ENCODE measurements at places on chromosomes 1 and 21.

DNA sequence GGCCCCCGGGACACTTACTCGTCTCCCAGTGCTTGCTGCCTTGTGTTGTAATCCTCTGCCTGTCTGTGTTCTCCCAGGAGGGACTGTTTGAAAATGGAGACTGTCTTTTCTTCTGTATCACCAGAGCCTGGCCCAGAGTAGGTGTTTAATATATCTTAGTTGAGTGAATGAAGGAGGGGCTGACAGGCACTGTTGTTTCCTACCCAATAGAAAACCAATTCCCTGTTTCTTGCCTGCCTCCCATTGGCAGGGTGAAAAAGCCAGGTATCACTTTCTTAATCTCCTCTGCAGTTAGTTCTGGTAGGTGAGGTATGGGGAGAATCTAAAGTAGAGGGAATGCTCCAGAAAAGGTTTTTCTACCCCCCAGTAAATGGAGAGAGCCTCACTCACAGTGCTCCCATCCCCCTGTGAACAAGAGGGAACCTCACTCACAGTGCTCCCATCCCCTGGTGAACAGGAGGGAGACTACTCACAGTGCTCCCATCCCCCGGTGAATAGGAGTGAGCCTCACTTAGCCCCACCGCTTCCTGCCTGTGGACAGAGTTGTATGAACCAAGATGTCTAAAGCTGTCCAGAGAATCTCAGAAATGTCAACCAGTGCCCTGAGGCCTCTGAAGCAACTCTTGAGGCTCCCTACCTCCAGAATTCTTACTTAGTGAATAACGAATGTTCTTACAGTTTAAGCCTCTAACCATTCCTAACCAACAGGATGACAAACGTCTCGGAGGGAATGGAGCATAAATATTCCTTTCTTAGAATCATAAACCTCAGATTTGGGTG is at the start of gene GJA5:
Gene GJA5, minus strand, starts transcription at position 122 of the 780 bp plus-strand sequence. CDS start 1,364 bp downstream, outside the sequence.
- no peak within 1 kb of the TSS for H3K4me3 ChIP-seq
- no peaks in the 10 kb centered on the region for H3K36me3 ChIP-seq
- H3K4me1 ChIP-seq: peaks cover 25% of the 10 kb centered on the region
- no peaks in the 10 kb centered on the region for H3K27me3 ChIP-seq

DNA sequence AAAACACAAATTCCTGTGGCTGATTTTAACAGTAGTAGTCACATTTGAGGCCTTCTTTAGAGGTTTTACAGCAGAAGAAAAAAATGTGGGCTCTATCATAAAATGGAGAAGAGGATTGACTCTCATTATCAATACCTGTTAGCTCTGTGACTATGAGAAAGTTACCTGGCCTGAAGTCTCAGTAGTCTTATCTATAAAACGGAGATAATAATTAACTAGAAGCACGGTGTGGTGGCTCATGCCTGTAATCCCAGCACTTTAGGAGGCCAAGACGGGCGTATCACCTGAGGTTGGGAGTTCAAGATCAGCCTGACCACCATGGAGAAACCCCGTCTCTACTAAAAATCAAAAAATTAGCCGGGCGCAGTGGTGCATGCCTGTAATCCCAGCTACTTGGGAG is 90.4 kb upstream of the PLPPR4 start:
- DNase-seq: no peak
- H3K27me3 ChIP-seq: peaks cover 51% of the 10 kb centered on the region
- no peaks in the 10 kb centered on the region for H3K36me3 ChIP-seq
- no peaks in the 10 kb centered on the region for H3K4me1 ChIP-seq
- H3K4me3 ChIP-seq: no peak overlapping the region

- H3K27me3 ChIP-seq: peaks cover 17% of the 10 kb centered on the region
- no peak overlapping the region for H3K4me3 ChIP-seq
- H3K27ac ChIP-seq: no peak overlapping the region
- H3K4me1 ChIP-seq: no peaks in the 10 kb centered on the region
- no peak for DNase-seq
Measured at GRCh38 chr1:197868751-197869489, 33.5 kb upstream of the C1orf53 start.

- H3K27me3 ChIP-seq: no peaks in the 10 kb centered on the region
- H3K27ac ChIP-seq: no peak overlapping the region
- DNase-seq: no peak
- peaks cover 1% of the 10 kb centered on the region for H3K36me3 ChIP-seq
- peaks cover 15% of the 10 kb centered on the region for H3K4me1 ChIP-seq
Measured at GRCh38 chr1:211641942-211642341, 33.5 kb downstream of the NEK2 start.

GRCh38 chr1:150056407-150056806 is 11.2 kb upstream of the VPS45 start:
- H3K27me3 ChIP-seq: no peaks in the 10 kb centered on the region
- H3K27ac ChIP-seq: no peak overlapping the region
- H3K4me1 ChIP-seq: no peaks in the 10 kb centered on the region

DNA sequence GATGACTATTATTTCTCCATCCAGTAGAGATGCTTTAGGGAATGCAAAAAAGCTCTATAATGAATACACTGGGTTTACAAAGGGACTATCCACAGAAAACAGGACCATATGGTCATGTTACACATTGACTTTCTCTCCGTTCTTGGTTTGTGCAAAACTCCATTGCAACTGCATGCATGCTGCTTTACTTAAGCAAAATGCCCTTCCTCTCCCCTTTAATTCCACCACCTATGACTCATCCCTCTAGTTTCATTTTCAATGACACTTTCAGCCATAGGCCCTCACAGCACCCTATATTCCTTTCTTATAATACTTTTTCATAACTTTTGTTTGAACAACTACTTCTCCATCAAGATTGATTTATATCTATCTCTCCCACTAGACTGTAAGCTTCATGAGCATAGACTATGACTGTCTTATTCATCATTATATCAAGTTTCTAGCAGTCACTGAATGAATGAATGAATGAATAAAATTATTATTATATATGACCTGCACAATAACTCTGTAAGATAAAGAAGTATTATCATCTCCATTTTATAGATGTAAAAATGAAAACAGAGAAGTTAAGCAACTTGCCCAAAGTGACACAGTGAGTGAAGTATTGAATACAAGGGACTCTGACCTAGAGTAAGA is 248.9 kb downstream of the PLPP3 start:
- no peaks in the 10 kb centered on the region for H3K4me1 ChIP-seq
- H3K27ac ChIP-seq: no peak overlapping the region
- no peak overlapping the region for H3K4me3 ChIP-seq
- no peak for DNase-seq

- H3K4me1 ChIP-seq: no peaks in the 10 kb centered on the region
- H3K27ac ChIP-seq: no peak overlapping the region
- no peaks in the 10 kb centered on the region for H3K36me3 ChIP-seq
- no peak for DNase-seq
- H3K27me3 ChIP-seq: peaks cover 56% of the 10 kb centered on the region
- H3K4me3 ChIP-seq: peak overlapping the region; percentile 51
Measured at GRCh38 chr1:21622466-21623315, 46.5 kb downstream of the RAP1GAP start.

- no peaks in the 10 kb centered on the region for H3K36me3 ChIP-seq
- no peak overlapping the region for H3K4me3 ChIP-seq
- no peaks in the 10 kb centered on the region for H3K4me1 ChIP-seq
- DNase-seq: no peak
- H3K27ac ChIP-seq: no peak overlapping the region
- H3K27me3 ChIP-seq: no peaks in the 10 kb centered on the region
Measured at GRCh38 chr1:57133686-57134085, 167.9 kb upstream of the C8B start.

GRCh38 chr1:201171063-201172036 is 17.1 kb upstream of the TMEM9 start:
- peak; percentile 64 for DNase-seq
- H3K27ac ChIP-seq: peak overlapping the region; percentile 88
- H3K4me3 ChIP-seq: peak overlapping the region; percentile 85
- H3K27me3 ChIP-seq: no peaks in the 10 kb centered on the region

GRCh38 chr1:240528591-240528990 is 83.4 kb downstream of the GREM2 start:
- no peak overlapping the region for H3K27ac ChIP-seq
- H3K27me3 ChIP-seq: no peaks in the 10 kb centered on the region
- H3K4me1 ChIP-seq: no peaks in the 10 kb centered on the region
- no peak overlapping the region for H3K4me3 ChIP-seq

GRCh38 chr1:182484531-182485257 is 34.7 kb downstream of the RGSL1 start:
- H3K4me3 ChIP-seq: no peak overlapping the region
- peaks cover 26% of the 10 kb centered on the region for H3K27me3 ChIP-seq
- H3K27ac ChIP-seq: no peak overlapping the region
- H3K4me1 ChIP-seq: no peaks in the 10 kb centered on the region

DNA sequence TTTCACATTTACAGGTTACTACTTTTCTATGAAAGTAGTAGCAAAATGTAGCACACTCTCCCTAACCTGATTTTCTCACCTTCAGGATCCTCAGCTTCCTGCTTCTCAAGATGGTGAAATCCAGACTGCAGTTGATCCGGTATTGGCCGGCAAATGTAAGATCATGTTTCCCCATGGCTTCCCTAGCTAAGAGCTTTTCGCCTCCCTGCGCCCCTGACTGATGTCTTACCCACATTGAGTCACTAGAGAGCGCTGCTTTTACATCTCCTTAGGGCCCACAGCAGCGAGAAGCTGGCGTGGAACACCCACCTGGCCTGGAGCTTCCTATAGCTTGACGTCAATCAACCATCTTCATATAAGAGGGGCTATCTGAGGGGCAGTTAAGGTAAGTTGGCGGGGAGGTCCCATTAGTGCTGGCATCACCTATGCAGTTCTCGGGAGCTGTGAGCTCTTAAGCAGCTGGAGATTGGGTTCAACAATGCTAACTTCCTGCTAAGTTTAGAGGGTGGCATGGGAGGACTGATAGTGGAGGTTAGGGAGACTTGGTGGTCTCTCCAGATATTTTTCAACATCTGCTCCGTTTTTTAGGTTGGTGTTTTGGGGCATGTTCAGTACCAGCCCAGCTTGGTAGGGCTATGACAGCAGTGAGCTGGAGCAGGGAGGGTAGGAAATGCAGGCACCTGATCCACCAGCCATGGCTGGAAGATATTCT is 5.5 kb downstream of the PTPN7 start:
- no peaks in the 10 kb centered on the region for H3K27me3 ChIP-seq
- peak overlapping the region; percentile 82 for H3K27ac ChIP-seq
- peaks cover 67% of the 10 kb centered on the region for H3K4me1 ChIP-seq
- H3K36me3 ChIP-seq: peaks cover 62% of the 10 kb centered on the region

- no peaks in the 10 kb centered on the region for H3K27me3 ChIP-seq
- H3K4me1 ChIP-seq: no peaks in the 10 kb centered on the region
- H3K36me3 ChIP-seq: no peaks in the 10 kb centered on the region
- H3K4me3 ChIP-seq: no peak overlapping the region
- no peak for DNase-seq
- H3K27ac ChIP-seq: no peak overlapping the region
Measured at GRCh38 chr21:19683492-19683891, 1279.9 kb upstream of the TMPRSS15 start.

DNA sequence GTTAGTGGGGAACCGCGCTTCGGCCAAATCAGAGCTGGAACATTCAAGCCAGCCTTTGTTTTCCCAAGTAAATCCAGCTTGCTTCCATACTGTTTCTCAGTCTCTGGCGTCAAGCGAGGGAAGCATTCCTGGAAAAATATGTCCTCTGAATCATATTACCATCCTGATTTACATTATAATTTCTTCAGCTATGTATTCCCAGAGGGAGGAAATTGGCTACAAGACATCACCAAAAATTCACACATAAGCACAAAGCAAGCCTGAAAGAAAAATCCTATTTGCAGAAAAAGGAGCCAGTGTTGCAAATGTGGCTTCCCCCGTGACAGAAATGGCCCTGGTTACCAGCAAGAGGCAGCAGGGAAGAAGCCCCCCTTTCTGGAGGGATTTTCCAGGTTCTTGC is 233.3 kb downstream of the KCNJ6 start:
- no peak overlapping the region for H3K4me3 ChIP-seq
- no peak for DNase-seq
- no peaks in the 10 kb centered on the region for H3K36me3 ChIP-seq
- H3K27me3 ChIP-seq: peaks cover 47% of the 10 kb centered on the region

DNA sequence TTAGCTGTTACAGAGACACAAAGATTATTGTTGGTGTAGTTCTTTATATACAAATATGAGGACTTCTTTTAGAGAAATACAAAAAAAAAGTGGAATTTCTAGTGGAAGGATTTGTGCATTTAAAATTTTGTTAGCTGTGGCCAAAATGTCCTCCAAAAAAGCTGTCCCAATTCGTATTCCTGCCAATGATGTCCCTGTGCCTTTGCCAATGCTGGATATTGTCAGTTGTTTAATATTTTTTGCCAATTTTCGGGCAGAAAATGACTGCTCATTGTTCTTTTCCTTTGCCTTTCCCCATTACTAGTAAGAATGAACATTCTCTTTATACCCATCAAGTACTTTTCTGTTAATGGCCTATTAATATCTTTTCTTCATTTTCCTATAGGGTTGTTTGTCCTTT is 110.0 kb upstream of the HOOK1 start:
- DNase-seq: no peak
- no peak overlapping the region for H3K27ac ChIP-seq
- H3K36me3 ChIP-seq: peaks cover 4% of the 10 kb centered on the region
- no peak overlapping the region for H3K4me3 ChIP-seq
- H3K27me3 ChIP-seq: no peaks in the 10 kb centered on the region

GRCh38 chr1:84742653-84743052 is 52.4 kb upstream of the SSX2IP start:
- H3K4me3 ChIP-seq: no peak overlapping the region
- H3K27ac ChIP-seq: no peak overlapping the region
- DNase-seq: no peak
- H3K4me1 ChIP-seq: no peaks in the 10 kb centered on the region
- peaks cover 7% of the 10 kb centered on the region for H3K27me3 ChIP-seq

- peaks cover 42% of the 10 kb centered on the region for H3K27me3 ChIP-seq
- no peak for DNase-seq
- no peak overlapping the region for H3K27ac ChIP-seq
- H3K4me3 ChIP-seq: no peak overlapping the region
Measured at GRCh38 chr1:150543500-150544143, 5.6 kb upstream of the ADAMTSL4 start.

GRCh38 chr1:200888349-200888838 is 6.3 kb upstream of the INAVA start:
- DNase-seq: peak; percentile 71
- H3K27me3 ChIP-seq: peaks cover 18% of the 10 kb centered on the region
- H3K27ac ChIP-seq: peak overlapping the region; percentile 87
- H3K4me3 ChIP-seq: peak overlapping the region; percentile 69
- peaks cover 8% of the 10 kb centered on the region for H3K36me3 ChIP-seq
- H3K4me1 ChIP-seq: peaks cover 61% of the 10 kb centered on the region

DNA sequence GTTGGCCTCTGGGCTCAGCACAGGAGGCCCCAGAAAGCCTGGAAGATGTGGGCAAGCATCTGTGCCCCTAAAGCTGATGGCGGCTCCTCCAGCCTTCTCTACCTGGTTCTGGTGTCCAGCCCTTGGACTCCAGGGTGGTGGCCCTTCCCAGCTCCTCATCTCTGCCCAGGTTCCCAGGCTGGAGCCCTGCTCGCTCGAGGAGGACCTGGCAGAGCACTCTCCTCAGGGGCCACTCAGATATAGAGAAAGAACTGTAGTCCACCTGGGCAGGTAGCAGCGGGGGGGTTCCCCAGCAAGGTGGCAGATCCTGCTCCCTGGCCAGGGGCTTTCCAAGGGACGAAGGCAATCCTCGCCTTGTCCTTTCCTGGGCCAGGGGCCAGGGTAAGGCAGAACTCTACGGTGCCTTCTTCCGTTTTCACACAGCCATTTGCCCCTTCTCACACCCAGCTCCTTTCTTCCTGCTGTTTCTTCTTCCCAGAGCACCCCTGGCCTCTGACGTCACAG is 18.9 kb downstream of the WNT4 start:
- H3K4me3 ChIP-seq: no peak overlapping the region
- H3K27ac ChIP-seq: no peak overlapping the region
- H3K36me3 ChIP-seq: peaks cover 7% of the 10 kb centered on the region
- no peak for DNase-seq
- no peaks in the 10 kb centered on the region for H3K27me3 ChIP-seq

- no peak overlapping the region for H3K4me3 ChIP-seq
- no peak for DNase-seq
- no peak overlapping the region for H3K27ac ChIP-seq
- peaks cover 43% of the 10 kb centered on the region for H3K4me1 ChIP-seq
- H3K27me3 ChIP-seq: no peaks in the 10 kb centered on the region
Measured at GRCh38 chr1:160708118-160708517, 3.5 kb downstream of the CD48 start.

All from central memory CD8-positive, alpha-beta T cell (primary cell).